ENCODE measurements at places on chromosomes 7 and 10. TPM values are rescaled to one million over a fixed set of nuclear protein-coding genes. Genes with fewer than 3 reads are reported as not detected.

The FAM221A gene
- 6.9 TPM for total RNA-seq

The CRYGN gene
- total RNA-seq, result 0.17 TPM

The LIPF gene
- total RNA-seq, result not detected

The NRP1 gene
- total RNA-seq, result 61.5 TPM

The CPA2 gene
- 0.11 TPM for total RNA-seq

The NKX1-2 gene
- not detected for total RNA-seq

The ZNF12 gene
- 6.3 TPM for total RNA-seq

The GRID2IP gene
- 0.09 TPM for total RNA-seq

The AKR1E2 gene
- not detected for total RNA-seq

The LIPM gene
- not detected for total RNA-seq

The ADAMTS14 gene
- 0.06 TPM for total RNA-seq

The CPEB3 gene
- 0.46 TPM for total RNA-seq

The ACBD7 gene
- 10.2 TPM for total RNA-seq

The ZPBP gene
- not detected for total RNA-seq

The C1QL3 gene
- not detected for total RNA-seq

The MOGAT3 gene
- not detected for total RNA-seq
